CD4-positive, alpha-beta T cell treated with Interleukin-15 for 4 hours (primary cell): ENCODE measurements at places on chromosomes 12 and 14.

DNA sequence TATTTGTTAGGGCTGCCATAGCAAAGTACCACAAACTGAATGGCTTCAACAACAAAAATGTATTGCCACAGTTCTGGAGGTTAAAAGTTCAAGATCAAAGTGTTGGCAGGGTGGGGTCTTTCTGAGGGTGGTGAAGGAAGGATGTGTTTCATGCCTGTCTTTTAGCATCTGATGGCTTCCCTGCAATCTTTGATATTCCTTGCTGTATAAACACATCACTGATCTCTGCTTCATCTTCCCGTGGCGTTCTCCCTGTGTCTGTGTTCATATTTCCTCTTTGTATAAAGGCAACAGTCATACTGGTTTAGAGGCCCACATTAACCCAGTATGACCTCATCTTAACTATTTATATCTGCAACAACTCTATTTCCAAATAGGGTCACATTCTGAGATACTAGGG, 167.5 kb downstream of the BTG1 start:
- peak; percentile 55 for DNase-seq

- DNase-seq = no peak
Observed at GRCh38 chr14:83556746-83557453, 1973.0 kb upstream of the FLRT2 start.

DNA sequence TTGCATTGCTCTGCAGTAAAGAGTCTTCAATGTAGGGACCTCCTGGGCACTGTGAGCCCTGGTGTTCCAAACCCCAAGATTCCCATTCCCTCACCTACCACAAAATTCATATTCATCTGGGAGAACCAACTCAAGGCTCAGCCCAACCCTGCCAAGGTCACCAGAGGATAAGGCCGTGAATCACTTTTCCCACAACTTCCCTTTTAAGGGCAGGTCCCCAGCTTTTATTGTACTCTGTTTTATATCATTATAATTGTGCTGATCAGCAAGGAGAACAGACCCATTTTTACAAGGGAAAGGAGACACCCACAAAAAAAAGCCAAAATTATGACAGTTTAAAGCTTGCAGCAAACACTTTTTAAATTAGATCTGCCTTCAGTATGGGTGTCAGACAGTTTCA, 363.0 kb upstream of the FKBP4 start:
- no peak for DNase-seq

DNA sequence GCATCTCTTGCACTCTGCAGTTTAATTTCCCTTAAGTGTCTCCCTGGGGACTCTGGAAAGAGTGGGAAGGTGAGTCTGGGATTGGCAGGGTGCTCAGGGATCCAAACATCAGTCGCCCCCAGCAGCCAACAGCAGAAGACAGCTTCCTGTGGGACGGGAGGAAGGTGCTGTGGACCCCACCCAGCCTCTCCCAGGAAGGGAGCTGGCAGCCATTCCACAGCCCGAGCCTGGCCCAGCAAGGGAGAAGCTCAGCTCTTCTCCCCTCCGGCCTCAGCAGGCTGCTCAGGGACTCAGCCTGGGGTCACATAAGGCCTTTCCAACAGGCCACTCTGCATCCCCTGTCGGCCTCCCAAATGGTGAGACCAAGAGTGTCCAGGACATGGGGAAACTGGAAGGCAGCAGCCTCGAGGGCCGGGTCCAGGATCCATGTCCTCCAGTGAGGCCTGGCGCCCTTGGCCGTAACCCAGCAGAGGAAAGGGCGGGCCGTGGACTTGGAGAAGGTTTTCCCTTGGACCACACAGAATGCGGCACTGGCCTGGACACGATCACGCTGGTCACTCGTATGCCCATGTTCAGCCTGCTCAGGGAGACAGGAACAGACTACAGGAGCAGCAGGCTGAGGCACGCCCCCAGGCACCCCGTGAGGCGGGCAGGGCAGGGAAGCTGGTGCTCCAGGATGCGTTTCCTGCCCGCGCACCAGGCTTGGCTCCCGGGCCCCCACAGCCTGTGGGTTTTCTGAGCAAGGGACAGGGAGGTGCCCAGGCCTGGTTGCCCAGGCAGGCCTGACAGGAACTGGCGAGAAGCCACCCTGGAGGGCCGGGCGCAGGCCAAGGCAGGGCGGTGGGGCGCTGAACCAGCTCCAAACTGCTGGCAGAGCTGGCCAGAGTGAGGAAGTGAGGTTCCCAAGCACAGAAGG, 3.5 kb downstream of the XRCC3 start:
- no peak for DNase-seq

DNA sequence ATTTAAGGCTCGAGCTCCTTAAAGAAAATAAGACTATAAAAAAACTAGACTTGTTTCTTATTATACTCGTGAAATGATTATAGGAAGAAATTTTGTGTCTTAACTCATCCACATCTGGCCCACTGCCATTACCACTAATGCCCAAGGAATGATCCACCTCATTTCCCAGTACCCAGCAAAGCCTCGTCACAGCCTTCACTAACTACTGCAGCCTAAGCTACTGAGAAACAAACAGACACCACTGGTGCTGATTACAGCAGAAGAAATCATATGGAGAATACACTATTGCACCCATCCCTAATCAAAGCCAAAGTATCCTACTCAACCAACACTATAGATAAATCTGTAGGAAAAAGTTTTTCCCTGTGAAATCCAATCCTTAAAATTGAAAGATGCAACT, 205.3 kb upstream of the NAV3 start:
- DNase-seq = no peak

- no peak for DNase-seq
Observed at GRCh38 chr14:98593361-98593761, 678.6 kb downstream of the BCL11B start.

- no peak for DNase-seq
Observed at GRCh38 chr14:68309616-68310015, 483.3 kb downstream of the ZFP36L1 start.

DNA sequence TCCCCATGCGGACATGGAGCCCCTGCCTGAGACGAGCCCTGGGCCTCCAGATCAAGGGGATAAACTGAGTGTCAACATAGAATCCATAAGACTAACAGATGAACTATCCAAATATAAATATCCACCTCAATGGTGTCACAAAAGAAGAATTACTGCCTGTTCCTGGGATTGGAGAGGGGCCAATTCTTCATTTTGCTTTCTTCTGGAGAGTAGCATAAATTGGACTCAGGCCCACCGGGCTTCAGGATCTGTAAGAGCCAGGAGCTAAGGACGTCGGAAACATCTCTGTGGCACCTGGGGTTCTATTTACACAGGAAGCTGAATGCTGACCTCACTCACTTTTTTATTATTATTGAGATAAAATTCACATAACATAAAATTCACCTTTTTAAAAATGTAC, 408.2 kb upstream of the CCDC196 start:
- DNase-seq = no peak

DNA sequence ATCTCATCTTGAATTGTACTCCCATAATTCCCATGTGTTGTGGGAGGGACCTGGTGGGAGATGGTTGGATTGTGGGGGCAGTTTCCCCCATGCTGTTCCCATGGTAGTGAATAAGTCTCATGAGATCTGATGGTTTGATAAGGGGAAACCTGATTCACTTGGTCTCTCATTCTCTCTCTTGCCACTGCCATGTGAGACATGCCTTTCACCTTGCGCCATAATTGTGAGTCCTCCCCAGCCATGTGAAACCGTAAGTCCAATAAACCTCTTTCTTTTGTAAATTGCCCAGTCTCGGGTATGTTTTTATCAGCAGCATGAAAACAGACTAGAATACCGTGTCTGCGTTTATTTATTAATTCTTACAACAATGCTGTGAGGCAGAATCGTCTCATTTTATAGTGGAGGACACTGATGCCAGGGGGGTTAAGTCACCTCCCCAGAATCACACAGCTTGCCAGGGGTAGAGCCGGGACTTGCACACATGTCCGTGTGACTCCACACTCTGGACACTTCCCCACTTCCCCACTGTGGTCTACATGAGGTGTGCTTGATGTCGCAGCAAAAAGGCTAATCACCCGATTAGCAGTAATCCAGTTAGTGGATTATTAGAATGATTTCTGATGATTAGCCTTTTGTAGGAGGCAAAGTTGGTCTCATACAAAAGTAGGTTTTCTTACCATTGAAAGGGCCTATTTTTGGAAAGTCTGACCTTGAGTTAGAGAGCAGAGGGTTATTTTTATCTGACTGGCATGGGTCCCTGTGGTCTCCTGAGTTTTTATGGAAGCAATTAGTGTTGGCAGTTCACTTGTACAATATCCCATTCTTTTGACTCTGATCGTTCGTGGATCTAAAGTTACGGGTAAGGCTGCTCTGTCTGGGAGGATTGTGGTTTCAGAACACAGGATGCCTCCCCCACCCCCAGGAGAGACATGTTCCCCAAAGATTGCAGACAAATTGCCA, 47.4 kb upstream of the BCL7A start:
- DNase-seq = no peak

GRCh38 chr14:104573930-104574329, 5.6 kb upstream of the C14orf180 start:
- no peak for DNase-seq

DNA sequence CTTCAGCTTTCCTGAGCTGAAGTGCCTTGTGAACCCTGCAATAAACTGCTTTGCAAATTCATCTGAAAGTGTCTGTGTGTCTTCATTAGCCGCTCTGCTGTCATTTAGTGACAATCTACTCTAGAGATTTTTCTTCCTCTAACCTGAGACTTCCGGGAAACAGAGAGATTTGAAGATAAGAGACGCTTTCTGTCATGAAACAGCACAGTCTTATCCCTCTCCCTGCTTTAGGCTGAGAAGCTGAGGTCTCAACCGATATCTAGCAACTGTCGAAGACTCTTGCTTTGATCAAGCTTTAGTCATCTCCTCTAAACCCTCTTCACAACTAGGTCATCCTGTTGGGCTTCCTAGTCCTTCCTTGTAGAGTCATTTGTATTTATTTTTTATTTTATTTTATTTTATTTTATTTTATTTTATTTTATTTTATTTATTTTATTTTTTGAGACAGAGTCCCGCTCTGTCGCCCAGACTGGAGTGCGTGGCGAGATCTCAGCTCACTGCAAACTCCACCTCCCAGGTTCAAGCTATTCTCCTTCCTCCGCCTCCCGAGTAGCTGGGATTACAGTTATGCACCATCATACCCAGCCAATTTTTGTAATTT, 1.2 kb downstream of the RNASE2 start:
- DNase-seq = peak; percentile 2

GRCh38 chr14:91170504-91171121, 56.7 kb downstream of the DGLUCY start:
- no peak for DNase-seq

DNA sequence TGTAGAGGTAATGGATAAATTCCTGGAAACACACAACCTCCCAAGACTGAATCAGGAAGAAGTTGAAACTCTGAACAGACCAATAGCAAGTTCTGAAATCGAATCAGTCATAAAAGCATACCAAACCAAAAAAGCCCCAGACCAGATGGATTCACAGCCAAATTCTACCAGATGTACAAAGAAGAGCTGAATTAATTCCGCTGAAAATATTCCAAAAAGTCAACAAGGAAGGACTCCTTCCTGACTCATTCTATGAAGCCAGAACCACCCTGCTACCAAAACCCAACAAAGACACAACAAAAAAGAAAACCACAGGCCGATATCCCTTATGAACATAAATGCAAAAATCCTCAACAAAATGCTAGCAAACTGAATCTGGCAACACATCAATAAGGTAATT, 81.5 kb downstream of the SLC38A4 start:
- DNase-seq = no peak

GRCh38 chr12:109914461-109914860, 14.4 kb downstream of the TCHP start:
- DNase-seq = no peak

- no peak for DNase-seq
Observed at GRCh38 chr12:123482876-123483275, 24.9 kb downstream of the SNRNP35 start.

GRCh38 chr12:69671597-69671996, 27.5 kb downstream of the BEST3 start:
- no peak for DNase-seq

DNA sequence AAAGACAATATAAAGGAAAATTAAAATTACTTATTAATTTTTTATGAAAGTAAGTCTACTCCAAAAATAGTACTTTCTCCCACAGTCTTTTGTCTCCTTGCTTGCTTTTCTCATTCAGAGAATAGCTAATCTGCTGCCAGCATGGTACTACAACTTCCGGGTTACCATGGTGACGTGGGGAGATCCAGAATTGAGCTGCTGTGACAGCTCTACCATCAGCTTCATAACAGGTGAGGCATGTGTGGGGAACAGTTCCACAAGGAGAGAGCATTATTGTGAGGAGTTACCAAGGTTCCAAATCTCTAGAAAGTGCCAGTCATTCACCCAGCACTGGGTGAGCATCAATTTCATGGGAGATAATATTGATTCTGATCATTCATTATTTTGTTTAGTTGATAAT, 197.8 kb downstream of the PTPRO start:
- DNase-seq = no peak

GRCh38 chr12:75239987-75240386, 30.3 kb upstream of the KCNC2 start:
- DNase-seq = no peak

GRCh38 chr14:91396959-91397815, 20.4 kb downstream of the CCDC88C start:
- DNase-seq = peak; percentile 52

- DNase-seq = peak; percentile 51
Observed at GRCh38 chr12:92400006-92400405, 254.4 kb upstream of the BTG1 start.

DNA sequence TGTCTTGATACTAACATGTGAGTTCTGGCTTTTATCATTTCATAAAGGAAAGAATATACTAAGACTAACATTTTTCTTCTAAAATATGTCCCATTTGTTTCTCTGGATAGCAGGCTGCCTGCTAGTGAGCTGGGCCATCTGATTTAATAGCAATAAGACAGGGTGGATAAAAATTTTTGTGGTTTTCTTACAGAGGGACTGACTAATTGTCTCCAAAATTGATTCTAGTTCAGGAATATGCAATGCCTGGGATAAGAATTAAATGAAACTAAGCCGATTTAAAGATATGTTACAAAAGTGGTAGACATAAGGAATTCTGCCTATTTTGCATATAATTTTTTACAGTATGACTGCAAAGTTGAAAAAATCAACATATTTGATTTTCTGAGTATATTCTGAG, 252.9 kb upstream of the NAV3 start:
- no peak for DNase-seq

DNA sequence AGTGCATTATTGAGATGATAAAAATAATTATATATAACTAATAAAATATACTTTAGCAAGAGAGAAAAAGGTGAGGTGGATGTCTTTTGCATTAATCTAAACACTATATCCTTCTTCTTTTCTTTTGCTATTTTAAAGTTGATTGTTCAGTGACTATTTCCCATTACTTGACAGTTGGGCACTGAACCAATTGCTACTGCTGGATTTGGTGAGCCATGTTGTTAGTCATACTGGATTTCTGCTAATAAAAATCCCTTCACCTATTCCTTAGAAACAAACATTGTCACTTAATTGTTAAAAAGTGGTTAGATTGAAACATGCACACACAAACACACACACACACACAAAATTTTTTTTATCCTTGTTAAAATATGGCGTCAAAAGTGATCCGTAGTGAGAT, 251.6 kb upstream of the ALG10 start:
- DNase-seq = no peak
